ENCODE measurements at places on chromosomes 7 and 10.
A peak's percentile ranks its signal among the peaks of the same experiment; 100 is the strongest.

DNA sequence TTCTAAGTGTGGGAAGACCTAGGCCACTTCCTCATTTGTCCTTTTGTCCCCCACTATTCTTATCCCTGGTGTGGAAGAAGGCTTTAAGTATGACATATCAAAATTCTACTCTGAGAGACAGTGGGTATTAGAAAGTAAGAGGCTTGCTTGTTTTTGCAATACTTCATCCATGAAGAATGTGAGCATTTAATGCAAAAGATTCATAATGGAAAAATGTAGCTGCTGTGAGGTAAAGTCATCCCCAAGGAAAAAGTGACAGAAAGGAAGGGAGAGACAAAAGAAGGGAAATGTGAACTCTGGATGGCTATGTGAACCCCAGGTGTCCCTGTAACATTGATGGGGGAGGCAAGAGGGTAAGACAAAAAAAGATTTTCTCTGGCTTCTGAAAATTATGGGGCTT lies 607.5 kb downstream of the SORCS1 start:
- DNase-seq, result peak; percentile 31

DNA sequence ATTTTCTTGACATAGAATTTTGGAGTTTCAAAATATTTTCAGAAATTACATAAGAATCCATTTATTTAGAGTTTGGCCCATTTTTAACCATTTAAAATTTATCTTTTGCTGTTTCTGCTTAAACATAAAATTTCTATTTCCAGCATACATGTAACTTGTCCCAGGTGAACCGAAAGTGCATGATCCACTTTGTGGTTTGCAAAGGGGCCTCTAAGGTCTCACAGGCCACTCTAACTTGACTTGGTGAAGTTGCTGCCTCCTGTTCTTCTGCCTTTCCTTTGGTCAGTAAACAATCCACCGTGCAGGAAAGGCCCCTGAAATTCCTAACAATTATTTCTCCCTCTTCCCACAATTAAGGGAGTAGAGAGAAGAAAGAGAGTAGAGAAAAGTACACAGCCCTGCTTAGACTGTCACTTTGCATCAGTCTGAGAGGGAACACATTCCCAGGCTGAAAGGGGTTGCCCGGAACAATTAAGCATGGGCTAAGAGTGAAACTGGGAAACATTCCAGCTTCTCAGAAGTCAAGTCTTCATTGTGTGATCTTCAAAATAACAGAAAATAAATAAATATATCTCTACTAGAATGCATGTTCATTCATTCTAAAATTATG lies 79.5 kb upstream of the SEMA3A start:
- DNase-seq, result no peak

GRCh38 chr10:123970207-123970926 lies 78.8 kb upstream of the CPXM2 start:
- DNase-seq, result no peak

DNA sequence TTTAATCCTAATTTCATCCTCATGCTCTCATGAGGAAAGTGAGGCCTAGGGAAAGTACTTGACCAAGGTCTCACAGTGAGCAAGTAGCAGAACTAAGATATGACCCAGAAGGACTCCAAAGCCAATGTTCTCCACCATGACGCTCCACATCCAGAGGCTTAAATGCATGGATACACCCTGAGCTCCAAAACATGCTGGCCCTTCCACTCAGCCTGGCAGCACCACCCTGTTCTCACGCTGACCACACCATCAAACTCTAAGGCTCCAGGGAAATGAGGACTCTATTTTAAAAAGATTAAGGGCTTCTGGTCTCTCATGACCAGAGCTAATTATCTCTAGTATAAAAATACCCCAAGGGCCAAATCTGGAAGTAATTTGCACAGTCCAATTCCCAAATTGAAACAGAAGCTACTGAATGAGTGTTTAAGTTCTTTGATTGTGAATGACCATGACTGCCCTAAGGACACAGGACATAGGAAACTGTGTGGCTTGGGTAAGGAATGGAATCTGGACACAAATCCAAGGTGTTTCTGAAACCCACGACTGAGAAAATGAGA lies 71.1 kb upstream of the ABLIM1 start:
- no peak for DNase-seq

DNA sequence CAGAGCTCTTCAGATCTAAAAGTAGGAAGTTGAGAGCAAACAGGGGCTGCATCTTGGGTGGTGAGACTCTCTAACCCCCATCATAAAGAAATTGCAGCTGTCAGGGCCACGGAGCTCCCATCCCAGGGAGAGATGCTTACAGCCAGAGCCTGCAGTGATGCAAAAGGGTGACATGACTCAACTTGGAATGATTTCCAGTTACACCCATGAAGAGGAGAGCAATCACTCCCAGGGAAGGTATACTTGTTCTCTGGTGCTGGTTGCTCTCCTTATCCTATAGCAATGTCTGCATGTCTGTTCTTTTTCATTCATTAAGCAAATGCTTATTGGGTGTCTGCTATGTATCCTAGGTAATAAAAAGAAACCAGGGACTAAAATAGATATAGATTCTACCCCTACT lies 228.0 kb downstream of the RAB11FIP2 start:
- no peak for DNase-seq

- DNase-seq, result peak; percentile 82
Observed at GRCh38 chr10:122854648-122855047, 9.0 kb upstream of the CUZD1 start.

GRCh38 chr10:33047655-33048054 lies 89.6 kb upstream of the ITGB1 start:
- no peak for DNase-seq

DNA sequence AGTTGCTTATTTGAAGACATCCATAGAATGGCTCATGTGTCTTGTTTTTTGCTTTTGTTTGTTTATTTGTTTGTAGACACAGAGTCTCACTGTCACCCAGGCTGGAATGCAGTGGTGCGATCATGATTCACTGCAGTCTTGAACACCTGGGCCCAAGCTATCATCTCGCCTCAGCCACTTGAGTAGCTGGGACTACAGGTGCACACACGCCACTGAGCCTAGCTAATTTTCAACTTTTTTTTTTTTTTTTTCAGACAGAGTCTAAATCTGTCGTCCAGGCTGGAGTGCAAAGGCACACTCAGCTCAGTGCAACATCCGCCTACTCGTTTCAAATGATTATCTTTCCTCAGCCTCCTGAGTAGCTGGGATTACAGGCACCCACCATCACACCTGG lies 83.3 kb upstream of the KLF6 start:
- no peak for DNase-seq

GRCh38 chr7:99028261-99028973 lies 115.5 kb downstream of the SMURF1 start:
- no peak for DNase-seq

DNA sequence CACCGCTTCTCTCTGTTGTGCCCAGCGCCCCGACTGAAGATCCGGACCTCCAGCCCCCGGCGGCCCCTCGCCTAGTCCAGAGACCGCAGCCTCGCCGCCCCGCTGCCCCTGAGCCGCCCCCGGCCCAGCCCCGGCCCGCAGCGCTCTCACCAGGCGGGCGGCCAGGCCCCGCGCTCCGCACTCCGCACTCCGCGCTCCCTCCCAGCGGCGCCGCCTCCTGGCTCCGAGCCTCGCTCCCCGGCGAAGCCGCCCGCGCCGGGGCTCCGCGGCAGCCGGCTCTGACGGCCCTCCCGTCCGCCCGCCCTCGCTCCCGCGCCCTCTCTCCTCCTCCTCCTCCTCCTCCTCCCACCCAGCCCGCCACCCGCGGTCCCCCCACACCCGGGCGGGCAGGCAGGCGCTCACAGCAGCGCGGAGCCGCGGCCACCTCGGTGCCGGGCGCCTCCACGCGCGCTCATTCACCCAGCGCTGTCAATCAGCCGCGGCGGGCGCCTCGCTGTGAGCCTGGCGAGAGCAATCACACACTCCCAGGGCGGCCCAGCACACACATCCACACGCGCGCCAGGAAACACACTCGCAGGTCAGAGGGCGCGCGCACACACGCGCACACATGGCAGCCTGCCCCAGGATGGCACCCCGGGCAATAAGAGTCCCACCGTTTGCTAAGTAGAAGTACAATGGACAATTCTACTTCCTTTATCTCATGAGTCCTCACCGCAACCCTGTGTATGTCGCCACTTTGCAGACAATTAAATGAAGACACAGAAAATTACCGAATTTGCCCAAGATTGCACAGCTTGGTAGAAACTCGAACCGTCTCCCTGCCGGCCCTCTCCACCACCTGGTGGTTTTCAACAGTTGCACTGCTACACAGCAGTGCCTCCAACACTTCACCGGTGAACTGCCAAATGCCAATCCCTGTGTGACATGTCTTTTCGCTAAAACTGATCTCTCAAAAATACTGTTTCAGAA lies at the start of gene PRRT4:
Gene PRRT4, minus strand, starts transcription at position 280 of the 969 bp plus-strand sequence.
- no peak for DNase-seq

GRCh38 chr7:43727494-43727893 lies 1.8 kb downstream of the COA1 start:
- DNase-seq, result no peak

GRCh38 chr10:62019685-62020359 lies 118.3 kb downstream of the ARID5B start:
- no peak for DNase-seq

DNA sequence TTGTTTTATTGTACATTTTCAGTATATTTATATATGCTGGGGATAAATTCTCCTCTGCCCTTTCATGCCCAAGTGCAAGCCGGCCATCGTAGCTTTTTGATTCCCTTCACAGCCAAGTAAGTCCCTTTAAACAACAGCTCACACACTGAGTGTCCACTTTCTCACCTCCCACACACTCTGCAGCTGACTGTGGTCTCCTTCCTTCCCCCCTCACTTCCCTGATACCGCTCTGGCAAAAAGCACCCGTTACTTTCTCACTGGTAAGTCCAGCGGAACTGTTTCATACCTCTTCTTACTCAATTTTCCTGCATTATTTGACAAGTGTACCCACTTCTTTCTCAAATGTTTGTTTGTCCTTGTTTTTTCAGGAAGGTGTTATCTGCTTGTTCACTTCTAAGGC lies 35.2 kb downstream of the MGAM start:
- no peak for DNase-seq

GRCh38 chr10:3512263-3512662 lies 272.7 kb downstream of the KLF6 start:
- no peak for DNase-seq

DNA sequence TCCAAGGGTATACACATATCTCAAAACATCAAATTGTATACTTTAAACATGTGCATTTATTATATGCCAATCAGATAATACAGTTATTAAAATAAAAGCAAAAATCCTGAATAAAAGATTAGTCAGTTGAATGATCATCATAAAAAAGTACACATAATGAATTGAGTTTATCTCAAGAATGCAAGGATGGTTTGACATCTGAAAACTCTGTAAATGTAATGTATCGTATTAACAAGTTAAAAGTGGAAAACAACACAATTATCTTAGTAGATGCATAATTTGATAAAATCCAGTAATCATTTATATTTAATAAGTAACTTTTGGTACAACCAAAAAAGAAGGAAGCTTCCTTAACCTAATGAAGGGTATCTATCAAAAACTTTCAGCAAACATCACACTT lies 86.6 kb downstream of the COL28A1 start:
- no peak for DNase-seq

DNA sequence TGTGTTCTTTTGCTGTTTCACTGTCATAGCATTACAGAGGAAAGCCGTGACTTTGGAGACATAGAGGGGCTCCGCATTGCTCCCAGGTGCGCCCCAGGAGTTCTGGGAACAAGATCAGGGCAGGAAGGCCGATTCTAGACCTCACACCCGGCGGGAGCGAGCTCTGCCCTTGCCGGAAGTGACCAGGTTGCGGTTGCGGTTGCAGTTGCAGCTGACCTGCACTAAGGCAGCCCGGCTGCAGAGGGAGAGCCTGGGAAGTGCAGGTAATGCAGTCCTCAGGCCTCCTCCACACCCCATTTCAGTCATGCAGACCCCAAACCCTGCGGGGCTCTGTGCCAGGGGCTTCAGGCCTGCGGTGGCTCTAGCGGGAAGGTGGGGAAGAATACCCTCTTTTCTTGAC lies 130.0 kb upstream of the LANCL2 start:
- no peak for DNase-seq

- DNase-seq, result no peak
Observed at GRCh38 chr10:112367516-112367915, 6.4 kb upstream of the ACSL5 start.

DNA sequence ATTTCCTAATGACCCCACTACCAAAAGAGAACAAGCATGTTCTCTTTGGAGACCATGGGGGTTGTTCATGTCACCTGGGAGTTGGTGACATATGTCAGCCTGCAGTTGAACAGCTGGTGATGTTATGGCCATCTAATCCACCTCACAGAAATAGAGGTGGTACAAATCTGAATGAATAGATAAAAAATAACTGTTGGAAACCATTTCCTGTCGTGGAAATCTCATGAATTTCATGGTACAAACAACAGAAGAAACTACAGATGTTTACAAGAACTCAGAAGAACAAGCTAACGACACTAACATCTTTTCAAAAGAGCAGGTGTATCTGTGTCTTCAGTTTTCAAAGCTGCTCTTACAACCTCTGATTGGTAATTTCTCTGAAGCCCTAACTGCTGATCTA lies 81.3 kb downstream of the RAPGEF5 start:
- DNase-seq, result no peak

DNA sequence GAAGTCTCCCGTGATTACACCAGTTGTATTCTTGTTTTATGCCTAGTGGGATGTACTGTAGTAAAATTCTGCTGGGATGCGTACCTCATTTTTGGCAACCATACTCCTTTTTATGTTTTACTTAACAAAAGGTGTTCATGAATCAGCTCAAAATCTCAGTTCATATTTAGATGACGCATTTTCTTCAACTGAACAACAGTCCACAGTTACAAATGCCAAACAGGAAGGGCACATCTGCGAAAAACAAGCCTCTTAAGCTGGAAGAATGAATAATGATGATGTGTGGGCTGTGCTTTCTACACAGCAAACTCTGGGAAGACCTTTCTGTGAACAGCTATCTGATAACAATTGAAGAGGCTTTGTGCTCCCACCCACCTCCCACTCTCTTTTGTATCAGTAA lies 68.4 kb upstream of the NRBF2 start:
- DNase-seq, result no peak

DNA sequence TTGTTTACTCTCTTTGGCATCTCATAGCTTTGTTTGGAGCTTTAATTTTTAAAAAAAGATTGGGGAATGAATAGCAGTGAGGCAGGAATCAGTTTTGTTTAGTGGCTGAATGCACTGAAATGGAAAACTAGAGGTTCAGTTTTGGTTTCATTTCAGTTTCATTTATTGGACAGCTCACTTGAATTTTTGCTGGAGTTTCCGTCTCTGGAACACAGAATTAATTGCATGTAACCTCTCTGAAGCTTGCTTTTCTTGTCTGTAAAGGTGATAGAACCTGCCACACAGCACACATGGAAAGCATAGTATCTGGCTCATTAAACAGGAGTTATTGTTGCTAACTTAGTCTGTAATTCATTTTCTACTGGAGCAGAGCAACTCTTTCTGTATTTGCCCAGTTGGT lies 7.1 kb downstream of the GRM8 start:
- DNase-seq, result no peak

DNA sequence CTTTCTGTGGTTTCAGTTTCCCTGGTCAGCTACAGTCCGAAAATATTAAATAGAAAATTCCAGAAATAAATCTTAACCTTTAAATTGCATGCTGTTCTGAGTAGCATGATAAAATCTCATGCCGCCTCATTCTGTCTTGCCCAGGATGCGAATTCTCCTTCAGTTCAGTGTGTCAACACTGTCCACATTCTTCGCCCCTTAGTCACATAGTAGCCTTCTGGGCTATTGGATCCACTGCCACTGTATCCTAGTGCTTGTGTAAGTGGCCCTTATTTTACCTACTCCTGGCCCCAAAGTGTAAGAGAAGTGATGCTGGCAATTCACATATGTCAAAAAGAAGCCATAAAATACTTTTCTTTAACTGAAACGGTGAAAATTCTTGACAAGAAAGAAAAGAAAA lies 129.6 kb downstream of the ZWINT start:
- no peak for DNase-seq

GRCh38 chr7:47254081-47254977 lies 327.6 kb downstream of the TNS3 start:
- no peak for DNase-seq

GRCh38 chr10:110365356-110366143 lies 60.8 kb upstream of the SMNDC1 start:
- DNase-seq, result no peak
